ENCODE measurements at places on chromosomes 1 and 21.
A peak's percentile ranks its signal among the peaks of the same experiment; 100 is the strongest.

- no peak for DNase-seq
Observed at GRCh38 chr1:75482951-75483350, 128.0 kb downstream of the SLC44A5 start.

DNA sequence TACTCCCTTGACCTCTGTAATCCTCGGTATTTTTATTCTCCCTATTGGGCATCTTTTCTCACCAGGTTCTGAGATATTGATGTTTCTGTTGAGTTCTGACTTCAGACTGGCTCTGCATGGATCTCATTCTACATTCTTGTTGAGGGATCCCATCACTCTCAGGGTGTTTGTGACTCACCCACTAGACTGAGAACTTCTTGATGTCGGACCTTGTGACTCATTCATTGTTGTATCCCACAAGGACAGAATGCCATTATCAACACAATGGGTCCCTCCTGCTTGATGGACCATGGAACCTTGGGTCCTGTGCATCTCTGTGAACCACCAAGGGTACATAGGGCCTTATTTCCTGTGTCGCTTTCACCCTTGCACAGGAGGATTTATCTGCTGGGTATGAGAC is 174.1 kb downstream of the PBX1 start:
- DNase-seq, result no peak

- DNase-seq, result no peak
Observed at GRCh38 chr1:171300401-171300800, 13.6 kb upstream of the FMO4 start.

DNA sequence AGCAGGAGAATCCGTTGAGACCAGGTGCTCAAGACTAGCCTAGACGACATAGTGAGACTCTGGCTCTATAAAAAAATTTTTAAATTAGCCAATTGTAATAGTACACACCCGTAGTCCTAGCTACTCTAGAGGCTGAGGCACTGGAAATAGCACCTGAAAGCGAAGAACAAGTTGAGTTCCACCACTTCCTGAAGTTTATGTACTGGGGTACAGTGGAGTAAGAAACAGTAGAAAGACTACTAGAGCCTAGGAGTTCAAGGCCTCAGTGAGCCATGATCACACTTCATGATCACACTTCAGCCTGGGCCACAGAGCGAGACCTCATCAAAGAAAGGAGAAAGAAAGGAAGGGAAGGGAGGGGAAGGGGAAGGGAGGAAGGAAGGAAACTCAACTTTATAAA is 19.8 kb downstream of the RSBN1 start:
- no peak for DNase-seq

DNA sequence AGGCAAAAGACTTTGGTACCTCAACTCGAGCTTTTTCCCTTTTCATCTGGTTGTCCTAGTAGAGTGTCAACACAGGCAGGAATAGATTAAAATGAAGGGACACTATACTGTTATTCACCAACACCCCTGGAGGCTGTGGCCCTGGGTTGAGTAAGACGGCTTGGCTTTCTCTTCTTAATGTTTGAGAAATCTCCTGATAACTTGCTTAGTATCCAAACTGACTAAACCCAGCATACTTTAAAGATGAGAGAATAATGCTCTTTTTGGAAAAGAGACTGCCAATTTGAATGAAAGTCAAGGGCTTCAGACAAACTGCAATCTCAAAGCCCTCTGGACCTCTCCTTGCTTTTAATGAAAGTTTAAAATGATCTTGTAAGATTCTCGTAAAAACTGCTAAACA is 2.6 kb upstream of the SLC30A1 start:
- DNase-seq, result no peak

GRCh38 chr1:238404481-238404880 is 513.8 kb upstream of the ZP4 start:
- DNase-seq, result no peak

DNA sequence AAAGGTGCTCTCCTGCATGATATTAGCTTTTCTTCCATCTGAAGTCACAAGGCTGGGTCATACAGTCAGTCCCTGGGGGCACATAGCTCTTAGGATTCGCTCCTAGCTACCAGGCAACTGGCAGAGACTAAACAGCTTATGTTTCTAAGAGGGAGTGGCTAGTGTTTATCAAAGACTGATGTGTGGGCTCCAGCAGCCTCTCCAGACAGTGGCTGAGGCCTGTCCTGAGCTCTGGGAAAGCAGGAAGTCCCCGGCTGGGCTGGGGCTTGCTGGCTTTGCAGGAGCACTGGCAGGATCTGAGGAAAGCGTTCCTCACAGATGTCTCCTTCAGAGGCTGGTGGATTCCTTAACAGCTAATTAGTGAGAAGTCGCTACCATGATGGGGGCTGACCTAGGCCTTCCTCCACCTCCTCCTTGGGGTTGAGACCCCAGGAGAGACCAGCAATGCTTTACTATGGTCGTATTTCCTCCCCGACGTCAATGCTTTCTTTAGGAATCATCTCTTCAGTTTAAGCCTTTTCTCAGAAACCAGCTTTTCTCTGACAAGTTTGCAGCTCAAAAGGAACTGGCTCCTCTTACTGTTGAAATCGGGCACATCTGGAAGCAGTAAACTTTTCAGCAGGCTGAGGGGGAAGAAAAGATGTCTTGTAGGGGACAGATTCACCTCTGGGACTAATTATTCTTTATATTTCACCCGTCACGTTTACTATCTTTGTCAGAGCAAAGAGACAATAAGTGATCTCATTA is 33.5 kb upstream of the HHAT start:
- DNase-seq, result no peak

DNA sequence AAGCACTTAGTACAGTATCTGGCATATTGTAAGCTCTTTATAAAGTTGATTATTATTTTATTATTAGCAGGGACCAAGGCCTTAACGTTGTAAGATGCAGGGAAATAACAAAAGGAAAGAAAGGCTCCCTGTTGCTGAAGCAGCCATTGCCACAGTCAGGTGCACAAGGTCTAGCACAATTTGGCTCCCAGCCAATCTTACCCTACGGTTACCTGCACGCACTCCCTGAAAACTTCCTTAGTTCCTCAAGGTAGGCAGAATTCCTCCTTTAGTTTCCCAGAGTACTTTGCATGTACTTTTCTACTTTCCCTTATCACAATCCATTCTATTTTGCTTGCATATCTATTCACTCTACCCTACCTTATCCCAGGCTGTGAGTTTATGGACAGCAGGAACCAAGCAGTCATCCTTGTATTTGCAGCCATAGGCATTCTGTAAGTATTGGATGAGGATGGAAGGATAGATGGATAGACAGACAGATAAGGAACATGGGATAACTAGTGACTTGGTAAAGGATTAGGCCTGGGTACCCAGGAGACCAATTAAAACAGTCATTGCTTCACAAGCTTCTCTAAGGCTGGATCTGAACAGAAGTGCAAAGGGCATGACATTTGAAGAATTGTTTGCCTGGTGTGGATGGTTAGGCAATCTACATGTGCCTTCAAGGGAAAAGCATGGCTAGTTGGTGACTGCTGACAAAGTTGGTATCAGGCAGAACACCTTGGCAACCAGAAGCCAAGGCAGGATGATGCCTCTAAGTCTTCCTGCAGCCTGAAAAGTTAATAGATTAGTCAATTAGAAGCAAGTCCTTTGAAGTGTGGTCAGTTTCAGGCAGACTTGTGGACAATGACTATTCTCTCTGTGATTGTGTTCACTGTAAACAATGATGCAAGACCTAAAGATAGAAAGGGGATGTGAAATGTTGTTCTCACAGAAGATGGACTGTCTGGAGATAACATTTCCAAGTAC is 20.8 kb upstream of the JAK1 start:
- no peak for DNase-seq

- DNase-seq, result no peak
Observed at GRCh38 chr1:80919426-80919825, 881.3 kb upstream of the ADGRL2 start.

- no peak for DNase-seq
Observed at GRCh38 chr1:52239708-52240001, 97.8 kb downstream of the ZFYVE9 start.

- DNase-seq, result no peak
Observed at GRCh38 chr21:21111309-21111920, 113.2 kb downstream of the NCAM2 start.

DNA sequence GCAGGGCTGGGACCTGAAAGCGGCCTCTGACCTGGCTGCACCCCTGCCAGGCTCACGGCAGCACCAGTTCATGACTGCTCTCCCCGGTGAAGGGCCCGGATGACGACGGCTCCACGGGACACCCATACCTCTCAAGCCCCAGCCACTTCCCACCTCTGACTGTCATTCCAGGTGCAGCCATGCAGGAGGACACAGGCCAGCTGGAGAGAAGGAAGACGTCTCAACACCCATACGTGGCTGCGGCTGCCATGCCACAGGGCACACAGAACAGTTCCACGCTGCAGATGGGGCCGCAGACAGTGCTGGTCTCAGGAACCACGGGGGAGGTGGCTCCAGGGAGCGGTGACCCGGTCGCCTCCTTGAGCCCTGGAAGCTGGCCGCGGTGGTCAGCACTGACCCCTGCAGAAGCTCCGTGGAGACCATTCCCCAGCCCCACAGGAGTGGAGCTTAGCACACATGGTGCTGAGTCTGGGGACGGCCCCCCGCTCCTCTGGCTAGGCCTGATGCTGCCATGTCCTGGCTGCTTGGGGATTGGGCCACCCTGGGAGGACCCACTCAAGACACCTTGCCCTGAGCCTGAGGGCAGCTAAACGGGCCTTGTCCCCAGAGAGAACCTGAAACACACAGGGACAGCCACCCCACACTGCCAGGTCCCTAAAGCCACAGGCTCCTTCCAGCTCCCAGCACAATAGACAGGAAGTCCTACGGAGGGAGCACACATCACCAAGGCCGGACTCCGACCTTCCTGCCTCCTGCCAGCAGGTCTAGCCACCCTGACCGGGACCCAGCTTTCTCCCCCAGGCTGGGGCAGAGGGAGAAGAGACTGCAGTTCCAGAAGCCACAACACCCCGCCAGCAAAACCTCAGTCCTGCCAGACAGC is 8.6 kb downstream of the WNT9A start:
- no peak for DNase-seq

DNA sequence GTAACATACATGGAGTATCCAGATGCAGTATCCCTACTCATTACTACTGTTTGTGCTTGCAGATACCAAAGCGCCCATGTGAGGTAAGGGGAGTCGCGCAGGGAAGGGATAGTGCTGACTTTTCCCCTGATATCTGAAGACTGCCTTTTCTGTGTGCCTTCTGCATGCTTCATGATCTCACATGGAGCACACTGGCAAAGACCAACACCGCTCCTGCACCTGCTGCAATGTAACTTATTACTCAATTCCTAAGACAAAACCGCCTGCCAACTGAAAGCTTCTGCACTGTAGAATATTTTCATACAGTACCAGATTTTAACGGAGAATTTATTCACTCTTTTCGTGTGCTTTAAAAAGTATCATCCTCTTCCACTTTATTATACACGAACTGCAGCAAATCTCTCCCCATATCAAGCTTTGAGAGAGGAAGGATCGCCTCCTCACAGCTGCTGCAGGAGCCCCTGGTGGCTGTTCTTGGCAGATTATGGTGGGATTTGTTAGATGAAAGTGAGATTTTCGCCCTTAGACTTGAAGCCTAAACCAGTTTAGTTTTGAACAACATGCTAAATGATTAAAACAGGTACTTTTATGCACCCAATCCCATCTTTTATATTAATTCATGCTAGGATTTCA is 99.1 kb downstream of the PTPN14 start:
- DNase-seq, result no peak

DNA sequence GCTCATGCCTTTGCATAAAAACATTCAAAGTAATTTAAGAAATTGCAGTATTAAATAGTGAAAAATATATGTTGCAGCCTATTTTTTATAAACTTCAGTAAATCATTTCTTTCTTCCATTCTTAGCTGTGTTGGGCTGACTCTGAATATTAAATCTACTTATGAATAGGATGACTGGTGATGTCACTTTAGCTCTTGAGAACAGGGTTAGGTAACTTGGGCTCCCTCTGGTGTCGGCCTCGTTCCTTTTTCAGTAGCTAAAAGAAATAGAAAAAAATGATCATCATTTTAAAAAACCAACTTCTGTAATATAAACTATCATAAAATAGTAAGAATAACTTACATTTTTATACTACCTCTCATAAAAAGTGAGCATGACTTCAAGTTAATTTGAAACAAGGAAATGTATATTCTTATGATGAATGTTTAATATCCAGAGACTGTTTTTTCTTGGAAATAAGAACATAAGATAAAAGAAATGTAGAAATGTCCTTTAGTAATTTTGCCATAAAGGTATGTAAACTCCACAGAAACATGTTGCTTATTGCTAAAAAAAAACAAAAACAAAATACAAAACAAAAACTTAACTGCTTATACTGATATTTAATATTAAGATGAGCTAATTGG is 26.8 kb upstream of the NCAM2 start:
- DNase-seq, result peak; percentile 5

- no peak for DNase-seq
Observed at GRCh38 chr21:44456214-44456914, 1.1 kb downstream of the LRRC3 start.

- no peak for DNase-seq
Observed at GRCh38 chr1:162720996-162721395, 69.5 kb upstream of the HSD17B7 start.

GRCh38 chr21:45263534-45263933 is 24.2 kb downstream of the POFUT2 start:
- no peak for DNase-seq

- DNase-seq, result no peak
Observed at GRCh38 chr1:10615332-10615731, 140.6 kb downstream of the PEX14 start.

GRCh38 chr1:151715726-151716404 is 738 bp downstream of the CELF3 start:
- DNase-seq, result no peak

DNA sequence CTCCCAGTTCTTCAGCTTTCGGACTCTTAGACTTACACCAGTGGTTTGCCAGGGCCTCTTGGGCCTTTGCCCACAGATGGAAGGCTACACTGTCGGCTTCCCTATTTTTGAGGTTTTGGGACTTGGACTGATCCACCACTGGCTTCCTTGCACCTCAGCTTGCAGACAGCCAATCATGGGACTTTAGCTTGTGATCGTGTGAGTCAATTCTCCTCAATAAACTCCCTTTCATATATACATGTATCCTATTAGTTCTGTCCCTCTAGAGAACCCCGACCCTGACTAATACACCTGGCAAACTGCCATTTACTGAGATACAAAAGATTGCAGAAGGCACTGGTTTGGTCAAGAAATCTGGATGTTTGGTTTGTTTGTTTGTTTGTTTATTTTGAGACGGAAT is 6.4 kb upstream of the RAB4A start:
- no peak for DNase-seq

DNA sequence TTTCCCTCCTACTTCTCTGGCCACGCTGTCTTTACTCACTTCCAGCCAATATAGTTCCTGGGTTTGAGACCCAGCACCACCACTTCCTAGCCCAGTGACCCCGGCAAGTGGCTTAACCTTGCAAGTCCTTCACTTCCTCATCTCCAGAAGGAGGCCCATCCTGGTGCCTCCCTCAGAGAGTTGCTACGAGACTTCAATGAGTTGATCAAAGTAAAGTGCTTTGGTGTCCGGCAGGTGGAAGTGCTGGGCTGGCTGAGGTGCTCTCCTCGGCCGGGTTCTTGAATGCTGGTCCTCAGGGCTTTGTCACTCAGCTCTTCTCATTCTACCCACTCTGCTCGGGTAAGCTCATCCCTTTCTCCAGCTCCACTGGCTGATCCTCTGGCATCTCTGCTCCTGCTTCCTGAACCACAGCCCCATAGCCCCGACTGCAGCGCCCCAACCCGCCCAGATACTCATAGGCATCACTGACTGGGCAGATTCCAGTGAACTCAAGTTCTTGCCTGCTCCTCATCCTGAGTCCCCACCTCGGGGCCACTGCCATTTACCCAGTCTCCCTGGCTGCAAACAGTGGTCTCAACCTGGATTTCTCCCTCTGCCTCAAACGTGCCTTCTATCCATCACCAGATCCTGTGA is 75.8 kb upstream of the WNT4 start:
- no peak for DNase-seq

GRCh38 chr1:151584278-151584677 is 27.6 kb upstream of the SNX27 start:
- no peak for DNase-seq
